AG08396 (cell line): ENCODE measurements at places on chromosomes 7 and 10.

DNA sequence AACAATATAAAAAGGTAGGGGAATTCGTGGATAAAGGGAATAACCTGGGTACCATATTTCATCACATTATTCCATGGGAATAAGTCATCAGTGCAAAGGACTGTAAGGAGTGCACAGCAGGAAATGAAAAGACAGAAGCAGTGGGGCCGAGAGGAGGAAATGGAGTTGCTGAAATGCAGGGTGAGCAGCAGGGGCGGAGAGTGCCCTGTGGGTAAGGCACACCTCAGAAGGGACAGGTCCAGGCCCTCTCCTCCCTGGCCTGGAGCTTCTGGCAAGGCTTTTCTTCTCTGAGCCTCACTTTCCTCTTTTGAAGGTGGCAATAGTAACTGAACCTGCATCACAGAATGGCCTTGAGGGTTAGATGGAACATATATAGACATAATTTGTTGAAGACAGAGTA lies 26.2 kb downstream of the IKZF1 start:
- no peak for DNase-seq

DNA sequence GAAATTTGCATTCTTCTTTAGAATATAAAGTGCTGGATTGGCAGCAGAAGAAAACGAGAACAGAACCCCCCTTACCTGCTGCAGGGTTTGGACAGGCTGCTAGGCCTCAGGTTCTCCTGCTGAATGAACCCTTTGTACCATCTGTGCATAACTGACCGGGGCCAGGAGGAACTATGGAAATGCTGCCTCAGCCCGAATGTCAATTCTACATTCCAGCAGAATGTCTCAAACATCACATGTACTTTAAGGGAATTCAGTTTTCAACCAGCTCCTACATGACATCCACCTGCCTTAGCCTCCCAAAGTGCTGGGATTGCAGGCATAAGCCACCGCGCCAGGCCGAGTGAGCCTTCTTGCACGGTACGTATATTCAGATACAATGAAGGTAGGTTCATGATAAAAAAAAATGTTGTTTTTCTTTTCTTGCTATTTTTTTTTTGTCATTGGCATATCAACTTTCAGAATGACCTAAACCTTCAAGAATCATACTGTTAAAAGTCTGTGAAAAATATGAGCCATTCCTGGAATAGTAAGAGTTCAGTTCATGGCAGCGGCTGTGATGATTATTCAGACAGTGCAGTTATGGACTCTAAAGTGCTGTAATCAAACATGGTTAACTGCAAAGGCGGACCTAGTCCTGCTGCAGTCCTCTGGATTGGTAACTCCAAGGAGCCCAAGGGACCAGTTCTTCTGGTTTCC lies 84.4 kb upstream of the TNS3 start:
- peak; percentile 38 for DNase-seq

GRCh38 chr7:10156972-10157371 lies 816.7 kb upstream of the PHF14 start:
- DNase-seq, result no peak

DNA sequence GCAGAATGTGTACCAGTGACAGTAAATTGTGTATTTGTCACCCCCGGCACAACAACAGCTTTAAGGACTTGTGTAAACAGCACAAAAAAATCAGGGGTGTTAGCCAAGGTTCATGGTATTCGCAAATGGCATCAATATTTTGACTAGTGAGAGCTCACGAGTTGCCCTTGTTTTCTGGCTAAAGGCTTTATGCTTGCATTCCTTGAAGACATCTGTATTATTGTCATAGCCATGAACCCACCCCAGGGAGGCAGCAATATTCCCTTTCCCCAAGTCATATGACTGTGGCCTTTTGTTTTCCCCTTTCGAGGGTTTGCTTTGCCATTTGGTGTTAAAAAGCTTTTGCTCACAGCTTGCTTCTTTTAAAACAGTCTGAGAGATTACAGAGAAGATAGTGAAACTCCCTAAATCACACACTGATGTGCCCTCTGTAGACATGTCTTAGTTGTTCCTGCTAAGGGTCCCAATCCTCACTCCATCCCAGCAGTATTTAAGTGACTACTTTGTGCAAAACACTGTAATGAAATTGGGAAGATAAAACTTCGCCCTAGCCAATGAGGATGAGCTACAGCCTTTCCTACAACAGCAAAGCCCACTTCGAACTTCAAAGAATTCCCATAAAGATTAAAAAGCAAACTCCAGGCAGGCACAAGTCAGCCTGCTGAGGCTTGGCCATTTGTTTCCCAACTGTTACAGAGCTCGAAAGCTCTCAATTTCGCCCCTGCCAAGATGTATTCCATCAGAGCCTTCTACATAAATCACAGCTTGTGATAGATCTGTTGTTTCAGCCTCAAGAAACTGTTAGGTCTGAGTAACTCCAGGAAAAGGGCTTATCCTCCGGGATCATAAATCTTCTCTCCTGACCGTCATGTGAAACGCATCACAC lies 172.3 kb downstream of the ADAM12 start:
- DNase-seq, result no peak

DNA sequence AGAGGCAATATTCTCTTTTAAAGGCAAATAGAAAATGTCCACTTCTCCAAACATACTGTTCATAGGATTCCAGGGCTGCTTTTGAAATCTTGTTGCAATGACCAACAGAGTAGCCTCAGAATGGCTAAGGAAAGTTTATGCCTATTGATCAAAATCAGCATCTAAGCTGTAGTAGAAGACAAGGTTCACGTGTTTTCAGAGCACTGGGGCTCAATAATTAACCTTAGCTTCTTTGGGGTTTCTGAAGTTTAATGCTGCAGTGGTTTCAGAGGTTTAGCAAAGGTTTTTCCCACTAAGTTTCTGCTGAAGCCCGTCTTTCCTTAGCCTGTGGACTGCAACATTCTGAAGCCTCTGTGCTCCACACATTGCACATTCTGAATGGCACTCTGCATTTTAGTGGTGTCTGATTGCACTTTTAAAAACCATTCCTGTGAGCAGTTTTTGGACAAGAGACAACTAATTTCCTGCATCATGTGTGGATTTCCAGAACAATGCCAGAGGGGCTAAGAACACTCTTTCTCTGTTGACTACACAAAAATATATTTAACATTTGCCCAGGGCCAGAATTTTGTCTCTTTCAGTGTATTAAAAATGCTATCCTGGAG lies 342.5 kb downstream of the PTEN start:
- no peak for DNase-seq
